CD8-positive, alpha-beta memory T cell (primary cell): ENCODE measurements at places on chromosomes 3 and 15.

DNA sequence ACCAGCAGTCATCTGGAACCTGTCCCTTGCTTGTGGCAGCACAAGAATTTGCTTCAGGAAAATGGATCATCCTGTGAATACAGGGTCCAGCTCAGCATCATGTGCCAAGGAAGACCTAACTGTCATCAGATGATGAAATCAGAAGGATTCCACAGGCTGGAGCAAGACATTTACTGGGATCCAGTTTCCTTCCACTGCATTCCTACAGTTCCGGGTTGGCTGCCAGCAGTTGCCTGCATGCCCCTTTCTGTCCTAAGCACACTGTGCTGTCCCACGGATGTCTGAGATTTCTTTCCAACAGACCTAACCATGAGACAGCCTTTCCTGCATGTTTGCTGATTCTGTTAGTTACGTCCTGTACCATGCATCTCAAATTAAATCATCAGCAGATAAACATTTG, 140.7 kb downstream of the IMPG2 start:
- DNase-seq = no peak

DNA sequence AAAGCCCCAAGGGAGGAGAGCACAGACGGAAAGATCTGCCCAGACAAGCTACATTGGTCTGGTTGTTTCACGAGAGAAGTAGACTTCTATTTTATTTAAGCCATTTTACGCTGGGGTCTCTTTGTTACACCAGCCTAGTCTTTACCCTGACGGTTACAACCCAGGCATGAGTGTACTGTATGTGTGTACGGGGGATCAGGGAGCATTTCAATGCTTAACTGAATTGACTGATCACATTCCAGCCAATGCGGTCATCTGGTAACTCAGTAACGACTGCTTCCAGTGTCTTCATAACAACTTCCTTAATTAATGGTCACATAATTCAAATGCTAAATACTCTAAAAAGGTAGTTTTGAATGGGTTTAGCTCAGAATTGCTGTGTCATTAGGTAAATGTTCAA, 288.6 kb downstream of the FOXP1 start:
- no peak for DNase-seq

- DNase-seq = no peak
These were observed 21.8 kb upstream of the MUSTN1 start for GRCh38 chr3:52856666-52857065.

DNA sequence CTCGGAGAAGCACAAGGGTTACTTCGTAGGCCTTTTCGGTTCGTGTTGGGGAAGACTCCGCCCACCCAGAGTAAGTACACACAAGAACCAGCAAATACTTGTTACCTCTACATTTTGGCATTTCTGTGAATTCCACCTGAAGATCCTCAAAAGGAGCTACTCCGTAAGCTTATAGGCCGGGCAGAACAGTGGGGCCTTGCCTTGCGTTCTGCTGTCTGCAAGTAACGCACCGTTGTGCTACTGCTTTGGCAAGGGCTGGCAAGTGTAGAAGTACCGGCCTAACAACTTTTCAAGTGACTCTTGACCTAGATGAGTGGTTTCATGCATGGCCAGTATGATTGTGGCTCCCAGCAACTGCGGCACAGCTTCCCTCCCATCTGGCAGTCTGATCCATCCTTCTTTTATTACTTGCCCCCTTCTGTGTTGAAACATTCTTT, 6.4 kb upstream of the DNAAF4 start:
- DNase-seq = no peak

DNA sequence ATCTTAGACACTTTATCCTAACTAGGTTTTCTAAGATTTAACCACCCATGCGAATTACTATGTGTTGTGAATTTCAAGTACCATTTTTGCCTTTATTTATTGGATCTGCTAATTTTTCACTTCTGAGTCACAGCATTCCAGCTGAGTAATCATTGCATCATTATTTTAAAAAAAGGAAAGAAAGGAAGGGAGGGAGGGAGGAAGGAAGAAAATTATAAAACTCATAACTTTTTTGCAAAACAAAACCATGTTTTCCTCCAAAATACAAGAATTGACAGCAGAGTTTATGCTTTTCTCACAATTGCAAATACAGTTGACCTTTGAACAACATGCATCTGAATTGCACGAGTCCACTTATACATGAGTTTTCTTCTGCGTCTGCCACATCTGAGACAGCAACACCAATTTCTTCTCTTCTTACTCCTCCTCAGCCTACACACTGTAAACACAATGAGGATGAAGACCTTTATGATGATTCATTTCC, 651.4 kb upstream of the NECTIN3 start:
- DNase-seq = no peak

- DNase-seq = no peak
These were observed 255.8 kb downstream of the MFSD1 start for GRCh38 chr3:159057621-159058020.

GRCh38 chr3:127680798-127681221, 8.1 kb downstream of the ABTB1 start:
- no peak for DNase-seq

GRCh38 chr3:126617571-126617970, 37.4 kb downstream of the TXNRD3 start:
- no peak for DNase-seq

GRCh38 chr15:33067456-33067855, 127.1 kb downstream of the FMN1 start:
- DNase-seq = no peak

DNA sequence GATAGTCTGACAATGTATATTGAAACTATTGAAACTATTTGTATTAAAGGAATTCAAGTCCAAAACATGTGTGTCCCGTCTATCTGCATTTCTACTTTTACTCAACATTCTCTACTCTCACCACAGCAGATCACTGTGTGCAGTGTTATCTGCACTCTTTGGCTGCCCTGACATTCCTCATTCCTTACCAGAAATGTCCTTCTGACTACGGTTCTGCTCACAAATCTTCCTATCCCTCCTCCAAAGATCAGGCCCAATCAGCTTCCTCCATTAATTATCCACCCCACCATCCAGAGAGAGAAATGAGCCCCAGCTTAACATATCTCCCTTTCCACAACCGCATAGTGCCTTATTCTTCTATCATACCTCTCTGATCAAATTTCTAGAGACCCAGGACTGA, 94.7 kb downstream of the TBL1XR1 start:
- DNase-seq = no peak

DNA sequence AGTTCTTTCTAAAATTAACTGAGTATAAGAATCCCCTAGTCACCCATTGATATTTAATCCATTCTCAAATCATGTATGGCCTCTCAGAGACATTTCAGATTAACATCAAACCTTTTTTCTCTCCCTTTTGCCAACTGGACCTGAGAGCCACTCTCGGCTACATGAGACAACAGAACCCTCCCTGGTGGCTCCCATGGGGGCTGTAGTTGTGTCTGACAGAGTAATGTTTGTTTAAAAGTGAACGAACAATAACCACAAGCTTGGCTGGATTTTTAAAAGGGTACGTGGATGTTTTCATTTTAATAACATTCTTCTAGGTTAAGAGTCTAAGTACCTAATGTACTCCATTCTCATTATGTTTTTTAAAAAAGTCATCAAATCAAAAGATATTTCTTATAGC, 37.1 kb downstream of the P3H2 start:
- DNase-seq = no peak

DNA sequence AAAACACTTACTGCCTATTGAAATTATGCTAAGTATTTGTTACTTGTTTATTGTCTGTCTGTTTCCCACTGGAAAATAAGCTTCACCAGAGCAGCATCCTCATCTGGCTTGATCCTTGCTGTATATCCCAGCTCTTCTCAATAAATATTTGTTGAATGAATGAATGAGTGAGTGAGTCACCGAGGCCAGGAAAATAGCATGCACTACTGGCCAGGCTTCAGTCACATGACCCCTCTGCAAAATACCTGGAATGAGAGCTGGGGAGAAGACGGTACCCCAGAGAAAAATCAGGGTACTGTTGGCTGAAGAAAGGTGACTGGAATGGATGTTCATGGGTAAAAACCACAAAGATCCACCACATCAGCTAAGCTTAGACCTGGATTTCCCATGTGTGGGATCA, 331.9 kb downstream of the SHQ1 start:
- no peak for DNase-seq

GRCh38 chr3:78507196-78507984, 1260.4 kb downstream of the ROBO1 start:
- no peak for DNase-seq

DNA sequence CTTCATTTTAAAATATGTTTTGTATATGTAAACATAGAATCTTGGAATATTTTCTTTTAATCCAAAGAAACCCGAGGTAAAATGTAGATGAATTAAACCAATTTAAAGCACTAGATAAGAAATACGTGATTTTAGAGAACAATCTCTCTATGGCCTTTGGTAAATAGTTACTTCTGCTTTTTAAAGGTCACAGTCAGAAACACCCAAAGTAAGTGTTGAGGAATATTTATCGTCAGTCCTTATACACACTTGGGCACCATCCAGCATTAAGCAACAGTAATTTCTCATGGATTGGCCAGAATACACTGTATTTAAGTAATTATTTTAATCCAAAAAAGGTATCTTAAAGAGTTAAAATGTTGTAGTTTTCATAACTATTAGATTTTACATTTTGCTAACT, 713.2 kb downstream of the NLGN1 start:
- no peak for DNase-seq

DNA sequence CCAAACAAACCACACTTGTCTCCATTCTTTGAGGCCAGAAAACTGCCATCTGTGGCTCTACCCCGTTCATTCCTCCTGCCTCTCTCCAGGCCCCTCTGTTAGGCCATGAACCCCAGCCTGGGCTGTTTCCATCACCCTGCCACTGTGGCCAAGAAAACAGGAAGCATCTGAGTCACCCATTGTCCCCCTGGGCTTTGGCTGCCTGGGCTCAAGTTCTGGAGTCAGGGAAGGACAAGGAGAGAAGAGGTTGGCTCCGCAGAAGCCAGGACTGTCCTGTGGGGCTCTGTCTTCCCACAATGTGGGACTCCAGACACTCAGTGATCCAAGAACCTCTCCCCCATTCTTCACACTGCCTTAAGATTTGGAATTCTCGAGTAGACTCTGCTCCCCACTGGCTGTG, 14.8 kb upstream of the LCTL start:
- no peak for DNase-seq

- DNase-seq = no peak
These were observed 60.0 kb downstream of the PIK3CB start for GRCh38 chr3:138774529-138775253.

DNA sequence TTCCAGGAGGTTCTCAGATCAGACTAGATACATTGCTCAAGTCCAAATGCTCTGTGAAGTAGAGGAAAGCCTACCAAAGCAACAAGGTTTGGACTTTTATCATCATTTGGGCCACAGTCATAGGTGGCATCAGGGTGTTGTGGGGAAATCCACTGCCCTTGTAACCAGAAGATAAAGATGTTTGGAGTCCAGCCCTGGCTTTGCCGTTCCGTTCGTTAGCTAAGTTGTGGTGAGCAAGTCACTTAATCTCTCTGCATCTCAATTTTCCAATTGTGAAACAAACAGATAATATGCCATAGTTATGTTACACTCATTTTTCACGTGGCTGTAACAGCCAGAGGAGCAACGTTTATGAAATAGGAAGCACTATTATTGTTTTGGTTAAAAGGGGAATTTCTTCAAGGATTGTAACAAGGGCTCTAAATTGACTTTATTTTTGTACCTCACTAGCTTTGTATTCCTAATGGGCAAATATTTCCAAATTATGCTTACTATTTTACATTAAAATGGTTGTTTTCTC, 125.6 kb downstream of the CD47 start:
- no peak for DNase-seq

DNA sequence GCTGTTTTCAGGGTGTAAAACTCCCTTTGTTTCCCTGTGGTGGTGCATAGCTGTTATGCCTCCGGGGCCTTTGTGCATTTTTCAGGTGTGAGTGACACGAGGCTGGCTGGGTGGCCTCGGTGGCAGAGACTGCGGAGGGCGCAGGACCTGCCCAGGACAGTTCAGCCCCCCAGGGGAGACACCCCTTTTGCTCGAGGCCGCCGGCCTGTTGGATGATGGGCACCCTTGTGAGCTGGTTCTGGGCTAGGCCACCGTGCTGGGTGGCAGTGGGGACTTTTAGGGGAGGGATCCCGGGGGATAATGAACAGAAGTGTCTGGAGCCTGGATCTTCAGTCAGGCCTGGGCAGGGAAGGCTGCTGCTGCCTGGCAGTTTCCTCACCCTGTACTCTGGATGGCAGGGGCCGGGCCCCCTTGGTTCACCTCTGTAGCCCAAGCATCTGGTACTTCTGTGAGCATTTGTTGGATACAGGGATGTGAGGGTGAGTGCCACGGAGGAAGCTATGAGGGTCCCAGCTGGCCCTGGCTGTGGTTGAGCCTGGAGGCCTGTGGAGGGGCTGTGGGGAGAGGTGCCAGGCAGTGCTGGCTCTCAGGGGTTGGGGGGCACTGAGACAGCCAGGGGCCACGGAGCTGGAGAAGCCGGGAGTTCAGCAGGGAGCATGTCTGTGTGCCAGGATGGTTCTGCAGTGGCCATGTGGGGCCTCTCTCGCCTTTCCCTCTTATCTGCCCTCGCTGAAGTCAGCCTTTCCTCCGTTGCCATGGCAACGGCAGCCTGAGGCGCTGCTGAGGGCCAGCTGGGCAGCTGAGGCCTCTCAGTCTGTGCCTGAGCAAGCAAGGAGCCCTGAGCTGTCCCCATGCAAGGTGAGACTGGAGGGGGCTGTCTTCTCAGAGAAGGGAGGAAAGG, 49.0 kb downstream of the KY start:
- no peak for DNase-seq

- peak; percentile 58 for DNase-seq
These were observed 21.6 kb upstream of the PSTPIP1 start for GRCh38 chr15:76973362-76973743.

DNA sequence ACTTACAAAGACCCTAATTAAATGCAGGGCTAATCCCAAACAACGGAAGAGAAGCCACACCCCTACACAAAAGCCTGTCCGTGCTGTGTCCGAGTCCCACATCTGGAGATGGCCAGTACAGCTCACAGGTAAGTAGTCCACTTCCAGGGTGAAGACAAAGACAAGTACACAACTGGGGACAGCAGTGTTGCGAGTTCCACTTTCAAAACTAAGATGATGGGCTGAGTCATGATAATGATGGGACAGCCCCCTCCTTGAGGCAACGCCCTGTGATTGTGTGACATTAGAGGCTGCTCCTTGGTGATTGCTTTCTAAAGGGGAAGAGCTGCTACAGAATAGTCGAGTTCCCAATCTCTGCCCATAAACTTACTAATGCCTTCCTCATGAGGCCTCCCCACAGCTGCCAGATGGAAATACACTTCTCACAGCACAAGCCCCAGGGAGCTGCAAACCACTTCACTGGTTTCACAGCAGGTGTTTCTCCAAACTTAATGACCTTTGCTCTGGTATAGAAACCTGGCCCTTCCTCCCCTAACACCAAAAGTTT, 27.6 kb downstream of the RFT1 start:
- no peak for DNase-seq

GRCh38 chr3:154422694-154423093, 7.3 kb downstream of the GPR149 start:
- DNase-seq = no peak

DNA sequence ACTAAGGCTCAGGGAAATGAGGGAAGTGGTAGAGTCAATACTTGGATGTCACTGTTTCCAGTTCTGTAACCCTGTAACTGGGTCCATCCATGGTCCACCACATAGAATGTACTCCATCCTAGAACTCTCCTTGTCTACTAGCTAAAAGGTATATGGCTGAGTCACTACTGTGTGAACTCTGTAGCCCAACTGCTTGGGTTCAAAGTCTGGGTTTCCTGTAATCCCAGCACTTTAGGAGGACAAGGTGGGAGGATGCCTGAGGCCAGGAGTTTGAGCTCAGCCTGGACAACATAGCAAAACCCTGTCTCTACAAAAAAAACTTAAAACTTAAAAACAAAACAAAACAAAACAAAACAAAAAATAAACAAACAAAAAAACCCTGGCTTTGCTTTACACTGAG, 5.3 kb upstream of the DIS3L start:
- no peak for DNase-seq
